ENCODE measurements at places on chromosomes 2 and 18. TPM values are rescaled to one million over a fixed set of nuclear protein-coding genes. Genes with fewer than 3 reads are reported as not detected.

GRCh38 chr2:101949304-101949703 lies 42.5 kb upstream of the IL1R2 start:
- no peak for DNase-seq

Gene SLC4A1AP
- 37.5 TPM for total RNA-seq

DNA sequence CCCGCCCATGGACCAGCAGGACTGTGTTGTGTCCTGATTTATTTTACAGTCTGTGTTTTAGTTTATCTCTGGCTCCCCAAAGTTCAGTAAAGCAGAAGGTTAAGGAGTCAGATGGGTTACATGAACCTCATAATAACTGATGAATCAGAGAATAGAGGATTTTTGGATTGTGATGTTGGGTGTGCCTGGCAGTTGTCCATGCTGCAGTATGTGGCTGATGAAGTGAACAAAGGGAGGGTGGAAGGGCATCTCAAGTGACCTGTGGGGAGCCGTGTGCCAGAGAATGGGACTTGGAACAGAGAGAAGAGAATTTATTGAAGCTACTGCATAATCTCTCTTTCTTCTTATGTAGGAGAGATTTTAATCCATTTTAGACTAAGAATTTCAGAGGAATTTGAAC lies 145.5 kb downstream of the MAP4K4 start:
- DNase-seq: no peak

GRCh38 chr18:55407774-55408535 lies 180.0 kb downstream of the TCF4 start:
- DNase-seq: no peak

GRCh38 chr2:60495041-60495625 lies 58.3 kb downstream of the BCL11A start:
- no peak for DNase-seq
